ENCODE measurements at places on chromosomes 12 and 14.

DNA sequence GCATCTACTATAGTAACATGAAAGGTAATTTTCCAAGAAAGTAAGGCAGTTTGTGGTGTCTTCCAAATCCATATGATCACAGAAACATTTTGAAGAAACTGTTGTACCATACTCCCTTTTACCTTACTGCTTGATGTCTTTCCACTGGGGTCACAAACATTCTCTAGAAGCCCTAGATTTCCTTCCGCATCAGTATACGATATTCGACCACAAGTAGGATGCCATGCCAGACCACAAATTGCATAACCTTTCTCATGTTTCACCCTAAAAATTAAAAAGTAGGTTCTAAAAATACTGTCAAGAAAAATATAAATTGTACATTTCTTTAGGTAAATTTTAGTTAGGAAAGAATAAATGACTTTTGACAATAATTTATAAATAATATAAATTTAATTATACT, 26.5 kb downstream of the WDHD1 start:
- no peak for DNase-seq

- DNase-seq, result no peak
Observed at GRCh38 chr12:97748298-97748697, 285.7 kb downstream of the RMST start.

- DNase-seq, result no peak
Observed at GRCh38 chr14:93076755-93077154, 39.0 kb downstream of the ITPK1 start.

DNA sequence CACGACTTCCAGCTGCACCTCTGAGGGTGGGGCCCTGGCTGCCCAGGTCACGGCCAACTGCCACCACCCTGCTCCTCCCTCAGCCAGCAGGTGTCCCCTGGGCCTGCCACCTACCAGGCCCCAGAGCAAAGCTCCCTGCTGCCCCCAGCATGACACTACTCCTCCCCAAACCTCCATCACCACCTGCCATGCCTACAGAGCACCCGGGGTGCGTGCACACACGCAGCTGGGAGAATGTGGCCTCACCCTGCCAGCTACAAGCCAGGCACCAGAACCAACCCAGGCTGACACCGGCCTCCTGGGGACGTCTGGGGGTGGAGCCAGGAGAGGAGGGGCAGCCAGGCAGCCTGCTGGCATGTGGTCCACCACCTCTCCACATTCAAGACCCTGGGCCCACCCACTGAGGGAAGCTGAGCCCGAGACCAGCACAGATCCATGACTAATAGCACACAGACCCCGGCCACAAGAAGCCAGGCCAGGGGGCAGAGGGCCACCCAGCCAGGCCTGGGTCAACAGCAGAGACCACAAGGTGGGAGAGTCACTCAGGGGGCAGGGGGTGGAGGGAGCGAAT, 3.4 kb downstream of the JAG2 start:
- no peak for DNase-seq

DNA sequence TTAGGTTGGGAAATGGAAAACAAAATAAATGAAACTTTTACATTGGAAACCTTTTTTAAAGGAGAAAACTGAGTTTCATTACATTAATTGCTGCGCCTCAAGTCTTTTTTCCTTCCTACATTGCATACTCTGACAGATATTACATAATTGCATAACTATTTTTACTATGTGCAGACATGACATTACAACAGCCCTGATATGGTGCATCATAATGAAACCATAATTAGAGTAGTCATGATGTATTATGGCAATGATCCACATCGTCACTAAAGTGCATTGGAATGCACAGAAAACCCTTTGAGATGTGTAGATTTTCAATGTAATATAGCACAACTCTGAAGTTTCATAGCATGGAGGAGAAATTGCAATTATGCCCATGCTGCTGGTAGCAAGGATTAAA, 217.8 kb upstream of the NPAS3 start:
- no peak for DNase-seq

DNA sequence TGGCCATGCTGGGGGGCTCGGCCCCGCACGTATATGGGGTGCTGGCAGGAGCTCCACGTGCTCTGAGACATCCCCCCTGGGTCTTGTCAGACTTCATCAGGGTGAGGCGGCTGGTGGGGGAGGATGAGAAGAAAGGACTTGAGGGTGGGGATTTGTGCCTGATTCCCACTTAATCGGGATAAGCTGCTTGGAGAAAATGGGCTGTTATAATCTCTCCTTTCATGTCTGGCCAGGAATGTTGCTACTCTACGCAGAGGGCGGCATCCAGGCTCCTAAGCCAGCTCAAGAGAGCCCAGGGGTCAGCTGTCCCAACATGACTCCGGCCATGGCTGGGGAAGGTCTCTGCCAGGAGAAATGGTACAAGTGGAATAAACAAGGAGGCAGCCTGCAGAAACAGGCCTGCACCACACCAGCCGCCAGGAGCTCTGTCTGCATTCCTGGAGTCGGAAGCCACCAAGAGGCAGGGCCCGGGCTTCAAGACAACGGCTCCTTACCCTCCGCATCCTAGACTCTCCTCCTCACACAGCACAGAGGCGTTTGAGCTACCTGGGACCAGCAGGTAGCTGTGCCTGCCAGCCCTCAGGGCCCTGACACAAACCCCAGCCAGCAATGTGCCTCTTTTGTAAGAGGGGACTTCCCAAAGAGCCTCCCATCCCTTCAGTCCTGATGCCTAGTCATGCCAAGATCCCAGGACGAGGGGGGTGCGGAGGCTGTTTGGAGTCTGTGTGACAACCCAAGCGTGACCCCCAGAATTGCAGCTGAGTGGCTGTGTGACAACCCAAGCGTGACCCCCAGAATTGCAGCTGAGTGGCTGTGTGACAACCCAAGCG, 195.8 kb upstream of the DIO3 start:
- DNase-seq, result no peak

- DNase-seq, result no peak
Observed at GRCh38 chr12:3141339-3142321, 64.5 kb downstream of the TSPAN9 start.

DNA sequence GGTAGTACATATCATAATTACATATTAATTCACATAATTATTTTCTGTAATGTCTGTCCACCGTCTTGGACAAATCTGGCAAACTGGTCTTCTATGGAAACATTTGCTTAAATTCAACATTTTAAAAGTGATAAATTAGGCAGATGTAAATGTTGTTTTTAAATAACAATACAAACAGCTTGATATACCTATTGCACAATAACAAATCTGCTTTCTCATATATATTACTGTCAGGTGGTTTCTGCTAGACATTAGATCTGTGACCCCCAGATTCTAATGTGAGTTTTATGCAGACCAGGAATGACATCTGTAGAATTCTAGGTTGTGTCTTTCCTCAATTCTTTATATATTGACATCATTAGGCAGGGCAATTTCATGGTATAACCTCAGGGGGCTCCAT, 173.3 kb downstream of the CCDC59 start:
- DNase-seq, result no peak

DNA sequence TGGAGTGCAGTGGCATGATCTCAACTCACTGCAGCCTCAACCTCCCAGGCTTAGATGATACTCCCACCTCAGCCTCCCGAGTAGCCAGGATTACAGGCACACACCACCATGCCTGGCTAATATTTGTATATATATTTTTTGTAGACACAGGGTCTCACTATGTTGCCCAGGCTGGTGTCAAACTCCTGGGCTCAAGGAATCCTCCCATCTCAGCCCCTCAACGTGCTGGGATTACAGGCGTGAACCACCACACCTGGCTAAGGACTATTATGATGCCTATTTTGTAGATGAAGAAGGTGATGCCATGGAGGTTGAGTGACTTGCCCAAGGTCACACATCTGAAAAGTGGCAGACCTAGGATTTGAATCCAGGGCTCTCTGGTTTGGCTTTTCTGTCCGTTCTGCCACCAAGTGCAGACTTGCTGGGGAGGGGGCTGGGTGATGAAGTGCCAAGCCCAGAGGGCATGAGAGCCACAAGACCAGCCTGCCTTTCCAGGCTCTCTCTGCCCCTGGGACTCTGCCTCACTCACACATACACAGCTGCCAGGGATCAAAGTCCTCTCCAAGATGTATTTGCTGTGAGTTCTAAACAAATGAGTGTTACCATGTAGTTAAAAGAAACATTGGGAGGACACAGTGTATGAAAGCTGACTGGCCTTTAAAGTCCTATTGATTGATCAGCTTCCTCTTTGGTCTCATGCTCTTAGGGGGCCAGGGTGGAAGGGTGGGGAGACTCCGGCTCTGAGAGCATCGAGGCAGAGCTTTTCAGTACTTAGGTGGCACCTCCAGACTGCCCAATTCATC, 21.3 kb upstream of the RBM19 start:
- no peak for DNase-seq

DNA sequence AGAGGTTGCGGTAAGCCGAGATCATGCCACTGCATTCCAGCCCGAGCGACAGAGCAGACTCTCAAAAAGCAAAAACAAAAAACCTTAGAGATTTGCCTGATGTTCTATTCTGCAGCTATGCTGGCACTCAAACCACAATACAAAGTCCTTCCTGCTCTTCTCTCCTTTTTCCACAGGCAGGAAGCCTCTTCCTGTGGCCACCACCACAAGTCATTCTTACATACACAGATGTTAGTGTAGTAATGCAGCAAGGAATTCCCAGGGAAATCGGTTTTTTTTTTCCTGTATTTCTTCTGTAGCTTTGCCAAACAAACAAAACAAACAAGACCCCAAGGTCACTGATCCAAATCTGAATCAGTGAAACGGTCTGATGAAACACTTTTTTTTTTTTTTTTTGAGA, 104.3 kb downstream of the FIGNL2 start:
- no peak for DNase-seq

All from stimulated activated CD8-positive, alpha-beta memory T cell treated with anti-CD3 and anti-CD28 coated beads, Interleukin-4, amount 100 ng/mL, for 1 hour (primary cell).